ENCODE measurements at places on chromosomes 1 and 21.

DNA sequence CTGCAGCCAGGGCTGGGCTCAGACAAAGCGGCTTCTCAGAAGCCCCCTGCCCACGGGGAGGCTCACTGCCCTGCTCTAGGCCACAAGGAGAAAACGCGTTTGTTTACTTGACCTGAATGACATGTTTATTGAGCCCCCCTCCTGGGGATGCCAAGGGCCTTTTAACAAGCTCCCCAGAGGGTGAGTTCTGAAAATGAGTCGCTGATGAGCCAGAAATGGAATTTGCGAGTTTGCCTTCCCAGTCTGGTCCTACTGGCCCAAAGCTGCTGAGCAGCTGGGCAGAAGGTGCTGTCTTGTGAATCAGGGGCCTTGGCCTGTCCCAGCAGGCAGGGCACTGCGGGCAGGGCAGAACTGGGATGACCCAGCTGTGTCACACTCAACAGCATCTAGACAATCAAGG, 120.6 kb downstream of the SYF2 start:
- no peaks in the 10 kb centered on the region for H3K27me3 ChIP-seq
- H3K4me3 ChIP-seq = no peak overlapping the region
- DNase-seq = no peak
- peaks cover 14% of the 10 kb centered on the region for H3K4me1 ChIP-seq
- no peaks in the 10 kb centered on the region for H3K36me3 ChIP-seq

GRCh38 chr1:30271401-30272276, 451.7 kb downstream of the MATN1 start:
- H3K4me3 ChIP-seq = no peak overlapping the region
- DNase-seq = no peak
- no peaks in the 10 kb centered on the region for H3K27me3 ChIP-seq
- H3K27ac ChIP-seq = no peak overlapping the region
- H3K4me1 ChIP-seq = no peaks in the 10 kb centered on the region
- no peaks in the 10 kb centered on the region for H3K36me3 ChIP-seq

DNA sequence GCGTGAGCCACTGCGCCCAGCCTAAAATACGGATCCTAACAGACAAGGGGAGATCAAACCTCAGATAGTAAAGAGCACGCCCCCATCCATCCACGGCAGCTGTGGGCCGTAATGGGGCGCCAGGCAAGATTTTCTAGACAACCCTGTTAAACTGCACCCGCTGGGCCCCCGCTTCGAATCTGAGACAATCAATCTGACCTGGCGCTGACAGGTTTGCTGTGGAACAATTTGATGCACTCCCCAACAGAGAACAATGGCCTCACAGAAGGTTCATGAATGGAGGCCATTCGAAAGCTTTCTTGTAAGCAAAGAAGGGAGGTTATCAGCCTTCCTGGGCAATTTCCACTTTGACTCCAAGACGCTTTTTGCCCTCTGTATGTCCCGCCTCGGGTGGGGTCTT, 30.5 kb downstream of the CLSTN1 start:
- H3K27ac ChIP-seq = no peak overlapping the region
- no peaks in the 10 kb centered on the region for H3K36me3 ChIP-seq
- no peak overlapping the region for H3K4me3 ChIP-seq
- DNase-seq = no peak
- no peaks in the 10 kb centered on the region for H3K27me3 ChIP-seq

DNA sequence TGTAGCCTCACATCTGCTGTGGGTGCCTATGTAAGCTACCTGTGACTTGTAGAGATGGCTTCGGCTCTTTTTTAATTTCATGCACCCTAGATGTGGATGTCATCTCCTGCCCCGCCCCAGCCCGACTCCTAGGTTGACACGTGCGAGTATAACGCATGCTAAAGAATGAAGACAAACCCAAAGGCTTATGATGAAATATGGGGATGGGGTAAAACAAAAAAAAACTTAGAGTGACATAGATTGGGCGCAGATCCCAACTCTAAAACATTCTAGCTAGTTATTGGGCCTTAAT, 613 bp upstream of the ERO1B start:
- DNase-seq = no peak
- peaks cover 12% of the 10 kb centered on the region for H3K4me1 ChIP-seq
- H3K4me3 ChIP-seq = peak overlapping the region; percentile 91
- H3K27ac ChIP-seq = peak overlapping the region; percentile 71
- peaks cover 5% of the 10 kb centered on the region for H3K27me3 ChIP-seq
- H3K36me3 ChIP-seq = no peaks in the 10 kb centered on the region

- no peak overlapping the region for H3K4me3 ChIP-seq
- H3K27me3 ChIP-seq = no peaks in the 10 kb centered on the region
Measured at GRCh38 chr1:247047702-247048101, 30.9 kb downstream of the ZNF670 start.
